Activated naive CD4-positive, alpha-beta T cell treated with anti-CD3 and anti-CD28 coated beads, Interleukin-2, amount 50 U/mL, for 72 hours (primary cell): ENCODE measurements at places on chromosomes 11 and 22. TPM values are rescaled to one million over a fixed set of nuclear protein-coding genes. Genes with fewer than 3 reads are reported as not detected.

The GLYAT gene
- total RNA-seq, result not detected

The MRGPRX4 gene
- not detected for total RNA-seq

The ACTN3 gene
- 0.57 TPM for total RNA-seq

The KDM4E gene
- total RNA-seq, result not detected

The SLC17A6 gene
- not detected for total RNA-seq

The TMEM135 gene
- total RNA-seq, result 24.0 TPM

The DEPDC7 gene
- 5.5 TPM for total RNA-seq

The ZFP91 gene
- 37.7 TPM for total RNA-seq

The OR5AR1 gene
- not detected for total RNA-seq

The SCGB1C1 gene
- 0.64 TPM for total RNA-seq

The SESN3 gene
- total RNA-seq, result 20.5 TPM

The OR51B4 gene
- not detected for total RNA-seq

The SEC14L6 gene
- total RNA-seq, result not detected

The CCDC73 gene
- 0.10 TPM for total RNA-seq

The GRAP2 gene
- total RNA-seq, result 54.6 TPM

The SOX6 gene
- total RNA-seq, result not detected

The TSPAN32 gene
- 7.6 TPM for total RNA-seq

The SAC3D1 gene
- total RNA-seq, result 33.3 TPM

The OR6A2 gene
- total RNA-seq, result 0.10 TPM

The CSNK2A3 gene
- 0.73 TPM for total RNA-seq

The MYEOV gene
- total RNA-seq, result not detected

The MCHR1 gene
- not detected for total RNA-seq

The TUBA8 gene
- total RNA-seq, result 1.1 TPM

The MPPED2 gene
- not detected for total RNA-seq

The KCNK7 gene
- 0.66 TPM for total RNA-seq

The C11orf21 gene
- total RNA-seq, result 7.8 TPM

The GLYATL1 gene
- total RNA-seq, result not detected

The SLC43A3 gene
- total RNA-seq, result 68.9 TPM

The TPCN2 gene
- 13.9 TPM for total RNA-seq

The RIN1 gene
- total RNA-seq, result 2.6 TPM

The B3GAT1 gene
- total RNA-seq, result 0.23 TPM

The HOATZ gene
- total RNA-seq, result not detected

The TMEM109 gene
- 95.1 TPM for total RNA-seq

The RAB36 gene
- total RNA-seq, result 0.25 TPM

The RBM14 gene
- 147 TPM for total RNA-seq

The CDON gene
- 6.9 TPM for total RNA-seq

The NAGA gene
- total RNA-seq, result 26.3 TPM

The PRR5 gene
- total RNA-seq, result 15.4 TPM

The PDE2A gene
- 0.97 TPM for total RNA-seq

The GLYATL2 gene
- not detected for total RNA-seq

The VSIG10L2 gene
- total RNA-seq, result not detected

The ABCG4 gene
- total RNA-seq, result 0.12 TPM

The DAGLA gene
- total RNA-seq, result not detected

The CSF2RB gene
- total RNA-seq, result 0.87 TPM

The CD82 gene
- 270 TPM for total RNA-seq

The KMT5B gene
- 21.9 TPM for total RNA-seq

The DGCR6 gene
- 1.5 TPM for total RNA-seq

The GALNT18 gene
- 19.2 TPM for total RNA-seq

The PDXP gene
- 38.2 TPM for total RNA-seq

The YWHAH gene
- 95.9 TPM for total RNA-seq

The INPP5J gene
- total RNA-seq, result 0.43 TPM

The C22orf42 gene
- total RNA-seq, result not detected
